ENCODE measurements at places on chromosomes 3 and 15.

DNA sequence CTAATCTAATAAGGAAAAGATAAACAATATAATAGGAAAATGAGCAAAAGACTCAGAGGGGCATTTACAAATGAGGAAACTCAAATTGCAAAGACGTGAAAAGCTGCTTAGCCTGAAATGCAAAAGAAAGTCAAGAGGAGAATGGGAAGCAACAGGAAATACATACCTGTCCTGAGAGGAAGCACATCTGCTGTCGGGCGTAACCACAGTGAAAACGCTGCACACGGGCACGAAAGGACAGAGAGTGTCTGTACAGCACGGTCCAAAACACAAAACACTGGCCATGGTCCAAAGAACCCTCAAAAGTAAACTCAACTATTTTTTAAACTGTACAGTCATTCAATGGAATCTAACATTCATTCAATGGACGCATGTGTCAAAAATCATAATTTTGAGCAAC, 100.6 kb downstream of the CHSY1 start:
- no peak for DNase-seq

- no peak for DNase-seq
Observed at GRCh38 chr15:79513417-79513816, 81.3 kb downstream of the MINAR1 start.

DNA sequence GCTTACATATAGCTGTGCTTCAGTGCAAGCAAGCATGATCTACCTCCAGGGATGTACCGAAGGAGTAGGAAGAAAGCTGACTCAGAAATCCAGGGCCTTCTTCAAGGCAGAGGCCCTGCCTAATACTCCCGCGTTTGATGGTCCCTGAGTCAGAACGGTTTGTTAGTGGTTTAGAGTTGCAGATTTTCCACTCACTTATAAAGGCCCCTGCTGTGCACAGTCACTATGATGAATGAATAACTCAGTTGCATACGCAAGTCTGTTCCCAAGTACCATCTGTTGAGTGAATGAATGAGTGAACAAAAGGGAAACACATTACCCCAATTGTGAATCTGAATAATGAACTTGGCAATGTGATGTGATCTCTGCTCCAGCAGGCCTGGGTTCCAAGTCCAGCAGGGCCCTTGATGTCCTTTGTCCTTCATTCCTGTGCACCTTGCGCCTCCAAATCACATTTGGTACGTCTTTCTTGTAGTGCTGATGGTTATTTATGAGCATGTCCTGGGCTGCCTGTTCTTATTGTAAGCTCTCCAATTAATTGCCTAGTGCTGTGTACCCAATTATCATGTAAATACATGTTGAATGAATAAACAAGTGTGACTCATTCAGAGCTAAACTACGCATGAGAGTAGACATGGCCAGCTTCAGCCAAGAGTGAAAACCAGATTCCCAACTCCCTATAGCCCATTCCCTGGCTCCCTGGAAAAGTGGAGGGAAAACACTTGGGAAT, 85.3 kb upstream of the LIMD1 start:
- DNase-seq = no peak

- DNase-seq = peak; percentile 75
Observed at GRCh38 chr15:78950343-78950742, 5.5 kb upstream of the CTSH start.

DNA sequence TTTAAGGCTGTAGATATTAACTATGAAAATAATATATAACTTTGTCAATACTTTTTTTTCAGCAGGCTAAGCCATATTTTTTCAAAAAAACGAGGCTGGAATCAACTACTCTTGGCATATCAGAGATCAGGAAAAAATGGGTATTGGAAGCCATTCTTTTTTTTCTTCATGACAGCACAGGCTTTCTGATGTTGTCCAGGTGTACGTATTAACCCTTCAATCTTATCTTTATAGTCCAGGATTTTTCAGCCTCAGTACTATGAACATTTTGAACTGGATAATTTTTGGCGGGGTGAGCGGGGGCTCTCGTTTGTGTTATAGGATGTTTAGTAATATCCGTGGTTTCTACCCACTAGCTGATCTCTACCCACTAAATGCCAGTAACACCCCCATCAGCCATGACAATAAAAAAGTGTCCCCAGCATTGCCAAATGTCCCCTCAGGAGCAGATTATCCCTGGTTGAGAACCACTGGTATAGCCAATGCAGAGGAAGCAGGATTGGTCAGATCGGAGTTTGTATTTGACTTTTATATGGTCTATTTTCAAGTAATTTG, 52.0 kb downstream of the PLCL2 start:
- no peak for DNase-seq
